ENCODE measurements at places on chromosomes 3 and 15. TPM values are rescaled to one million over a fixed set of nuclear protein-coding genes. Genes with fewer than 3 reads are reported as not detected.

CHST14 gene
- 9.7 TPM for total RNA-seq

SCN11A gene
- not detected for total RNA-seq

DNA sequence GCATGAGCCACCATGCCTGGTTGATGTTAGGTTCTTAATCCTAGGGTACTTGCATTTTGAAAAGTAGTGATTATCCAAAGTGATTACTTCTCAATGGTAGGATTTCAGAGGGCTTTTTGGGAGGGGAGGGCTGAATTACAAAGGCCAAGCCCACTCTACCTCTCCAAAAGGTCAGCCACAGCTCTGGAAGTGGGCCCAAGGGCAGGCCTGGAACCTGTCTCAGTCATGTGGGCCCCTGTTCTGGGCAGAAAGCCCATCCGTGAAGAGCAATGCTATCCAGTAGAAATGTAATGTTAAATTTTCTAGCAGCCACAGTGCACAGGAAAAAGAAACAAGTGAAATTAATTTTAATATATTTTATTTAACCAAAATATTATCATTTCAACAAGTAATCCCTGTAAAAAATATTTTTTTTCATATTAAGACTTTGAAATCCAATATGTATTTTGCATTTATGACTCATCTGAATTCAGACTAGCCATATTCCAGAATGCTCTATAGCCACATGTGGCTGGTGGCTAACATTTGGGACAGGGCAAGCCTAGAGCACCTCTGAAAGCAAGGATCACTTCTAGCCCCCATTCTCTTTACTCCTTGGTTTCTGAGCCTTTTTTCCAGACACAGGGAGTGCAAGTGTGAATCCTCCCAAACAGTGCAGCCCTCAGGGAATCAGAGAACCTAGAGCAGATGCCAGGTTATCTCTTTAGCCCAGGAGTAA, 16.8 kb downstream of the RFT1 start:
- no peak for DNase-seq

DNA sequence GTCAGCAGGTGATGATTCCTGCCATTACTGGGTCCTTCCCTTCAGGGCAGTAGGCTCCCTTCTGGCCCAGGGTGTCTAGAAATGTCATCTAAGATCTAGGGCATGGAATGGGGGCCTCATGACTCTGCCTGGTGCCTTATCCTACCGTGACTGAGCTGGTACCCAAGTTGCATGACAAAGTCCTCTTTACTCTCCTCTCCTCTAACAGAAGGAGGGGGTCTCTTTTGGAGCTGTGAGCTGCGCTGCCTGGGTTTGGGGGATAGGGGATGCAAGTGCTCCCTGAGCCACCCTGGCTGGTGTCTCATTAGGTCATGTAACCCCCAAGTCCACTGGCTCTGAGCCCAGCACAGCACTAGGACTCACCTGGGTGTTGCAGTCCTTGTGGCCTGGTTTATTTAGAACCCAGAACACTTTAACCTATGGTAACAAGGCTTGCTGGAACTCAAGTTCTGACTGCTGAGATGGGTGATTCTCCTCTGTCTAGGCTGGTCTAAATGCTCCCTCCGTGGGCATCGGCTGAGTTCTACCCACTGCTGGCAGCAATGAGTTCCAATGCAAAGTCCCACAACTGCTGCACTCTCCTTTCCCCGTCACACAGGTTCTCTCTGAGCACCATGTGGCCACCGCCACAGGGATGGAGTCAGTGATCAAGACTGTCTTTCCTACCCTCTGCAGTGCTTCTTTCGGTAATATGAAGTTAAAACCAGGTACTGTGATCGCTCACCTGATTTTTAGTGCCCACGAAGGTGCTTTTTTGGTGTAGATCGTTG, 34.0 kb downstream of the XXYLT1 start:
- DNase-seq, result no peak

GRCh38 chr3:16468336-16469098, 45.0 kb downstream of the RFTN1 start:
- peak; percentile 70 for DNase-seq

DNA sequence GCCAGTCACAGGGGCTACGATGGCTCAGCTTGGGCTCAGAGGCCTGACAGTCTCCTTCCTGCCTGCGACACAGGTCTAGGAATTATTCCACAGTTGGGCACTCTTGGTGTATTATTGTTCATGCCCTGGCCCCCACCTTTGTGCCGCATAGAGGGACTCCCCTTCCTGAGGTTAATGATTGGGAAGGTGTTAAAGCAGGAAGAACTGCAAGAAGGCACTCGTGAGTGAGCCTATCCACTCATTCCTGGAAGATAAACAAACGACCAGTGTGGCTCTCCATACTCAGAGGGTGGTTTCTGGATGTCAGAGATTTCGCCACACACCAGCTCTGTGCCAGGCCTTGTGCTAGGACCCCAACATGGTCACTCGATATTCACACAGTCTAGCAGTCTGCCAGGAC, 12.3 kb downstream of the LIPC start:
- no peak for DNase-seq

GRCh38 chr3:165181556-165181955, 14.6 kb downstream of the SLITRK3 start:
- DNase-seq, result no peak

- peak; percentile 90 for DNase-seq
Measured at GRCh38 chr3:59772416-59773408, 722.9 kb upstream of the CFAP20DC start.

GRCh38 chr15:85112997-85113396, 131.3 kb downstream of the PDE8A start:
- DNase-seq, result no peak

- no peak for DNase-seq
Measured at GRCh38 chr3:136630915-136631314, 121.3 kb downstream of the STAG1 start.

GRCh38 chr3:98962951-98963350, 61.5 kb upstream of the DCBLD2 start:
- no peak for DNase-seq

DNA sequence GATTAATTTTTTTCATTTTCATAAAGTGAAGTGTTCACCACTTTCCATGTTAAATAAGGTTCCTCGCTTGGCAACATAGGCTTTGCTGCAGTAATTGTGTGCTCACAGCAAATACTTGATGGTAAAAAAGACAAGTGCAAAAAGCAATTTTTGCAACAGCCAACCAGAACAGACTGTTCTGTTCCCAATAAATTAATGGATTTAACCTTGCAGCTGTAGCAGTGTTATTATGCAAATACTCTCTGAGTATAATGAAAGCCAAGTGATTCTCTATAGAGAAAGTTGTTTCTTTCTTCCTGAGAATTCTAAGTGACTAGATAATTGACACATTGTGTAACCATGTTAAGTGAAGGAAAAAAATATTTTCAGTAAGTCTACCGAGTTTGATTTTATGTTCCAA, 183.7 kb upstream of the NAALADL2 start:
- no peak for DNase-seq

DNA sequence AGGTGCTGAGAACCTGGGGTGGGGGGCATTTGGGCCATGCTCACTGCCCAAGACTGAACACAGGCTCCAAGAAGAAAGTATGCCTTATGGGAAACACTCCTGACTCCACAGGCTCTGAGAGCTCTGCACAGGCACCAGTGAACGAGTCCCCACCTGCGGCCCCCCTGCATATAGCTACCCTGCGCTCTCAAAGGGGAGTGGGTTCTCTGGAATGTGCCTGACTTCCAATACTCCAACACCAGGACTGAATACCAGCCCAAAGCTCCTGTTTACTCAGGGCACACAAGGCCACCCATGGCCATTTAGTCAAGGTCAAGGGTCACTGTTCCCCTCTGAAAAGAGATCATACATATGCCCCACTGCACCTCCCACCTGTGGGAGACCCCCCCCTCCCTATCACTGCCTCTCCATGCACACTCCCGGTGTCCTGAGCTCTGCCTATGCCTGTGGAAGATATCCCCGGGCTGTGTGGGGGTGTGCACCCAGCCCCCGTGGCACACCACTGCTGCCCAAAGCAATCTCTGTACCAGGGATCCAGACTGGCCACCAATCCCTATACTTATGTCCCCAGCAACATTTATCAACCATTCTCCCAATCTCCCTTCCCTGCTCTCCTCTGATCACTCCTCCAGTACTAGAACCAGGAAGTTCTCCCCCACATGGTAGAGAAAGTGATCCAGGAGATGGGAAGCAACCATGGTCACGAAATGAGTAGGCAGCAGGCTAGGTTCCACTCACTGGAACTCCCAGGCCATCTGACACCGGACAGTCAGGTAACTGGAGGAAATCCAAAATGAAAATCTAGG, 1.5 kb upstream of the PLXNB1 start:
- no peak for DNase-seq

DNA sequence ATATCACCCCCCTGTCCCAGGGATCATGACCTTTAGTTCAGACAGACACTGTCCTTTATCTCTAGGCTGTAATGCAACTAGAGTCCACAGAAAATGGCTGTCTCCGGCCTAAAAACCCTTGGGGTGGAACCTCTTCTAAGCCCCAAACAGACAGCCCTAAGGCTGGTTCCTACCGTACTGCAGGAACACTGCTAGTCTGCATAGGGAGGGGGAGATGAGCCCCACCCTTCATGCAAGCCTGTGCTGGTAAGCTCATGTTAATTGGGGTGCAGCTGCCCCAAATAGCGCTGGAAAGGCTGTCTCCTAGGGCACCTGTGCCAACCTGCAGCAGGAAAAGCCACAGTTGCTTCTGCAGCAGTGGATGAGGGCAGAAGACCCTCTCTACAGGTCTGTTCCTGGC, 252.1 kb upstream of the MDFIC2 start:
- DNase-seq, result no peak

GRCh38 chr3:70360979-70361760, 48.7 kb upstream of the MDFIC2 start:
- DNase-seq, result no peak

- DNase-seq, result no peak
Measured at GRCh38 chr3:183548262-183548769, 7.2 kb downstream of the KLHL6 start.

DNA sequence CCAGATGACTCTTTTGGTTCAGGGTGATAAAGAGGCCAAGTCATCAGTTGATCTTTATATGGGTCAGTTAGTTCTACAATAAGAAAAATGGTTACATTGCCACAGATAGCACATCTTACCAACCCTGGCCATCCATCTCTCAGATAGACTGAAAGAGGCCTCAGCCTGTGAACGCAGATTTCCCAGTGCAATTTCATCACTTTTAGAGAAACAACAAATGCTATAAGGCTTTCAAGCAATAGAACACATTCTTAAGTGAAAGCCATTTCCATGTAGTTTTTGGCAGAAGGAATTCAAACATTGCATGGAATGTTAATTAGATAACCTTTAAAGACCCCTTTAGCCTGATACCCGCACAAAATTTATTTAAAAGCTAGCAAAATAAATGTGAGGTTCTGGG, 200.6 kb upstream of the ZBTB20 start:
- no peak for DNase-seq

- DNase-seq, result no peak
Measured at GRCh38 chr3:72847282-72847681, 963 bp downstream of the SHQ1 start.
